ENCODE measurements at places on chromosomes 3 and 15.

GRCh38 chr15:98802187-98802586 lies 153.8 kb downstream of the IGF1R start:
- no peak for DNase-seq

- DNase-seq, result no peak
These were observed 15.0 kb upstream of the MEX3B start for GRCh38 chr15:82060817-82061216.

GRCh38 chr15:89435362-89435761 lies 61.0 kb downstream of the RHCG start:
- no peak for DNase-seq

GRCh38 chr3:70822669-70823068 lies 510.2 kb upstream of the MDFIC2 start:
- no peak for DNase-seq

GRCh38 chr3:184218814-184219213 lies 10.6 kb upstream of the VWA5B2 start:
- no peak for DNase-seq

GRCh38 chr15:101801048-101801447 lies 2.3 kb upstream of the OR4F6 start:
- no peak for DNase-seq

DNA sequence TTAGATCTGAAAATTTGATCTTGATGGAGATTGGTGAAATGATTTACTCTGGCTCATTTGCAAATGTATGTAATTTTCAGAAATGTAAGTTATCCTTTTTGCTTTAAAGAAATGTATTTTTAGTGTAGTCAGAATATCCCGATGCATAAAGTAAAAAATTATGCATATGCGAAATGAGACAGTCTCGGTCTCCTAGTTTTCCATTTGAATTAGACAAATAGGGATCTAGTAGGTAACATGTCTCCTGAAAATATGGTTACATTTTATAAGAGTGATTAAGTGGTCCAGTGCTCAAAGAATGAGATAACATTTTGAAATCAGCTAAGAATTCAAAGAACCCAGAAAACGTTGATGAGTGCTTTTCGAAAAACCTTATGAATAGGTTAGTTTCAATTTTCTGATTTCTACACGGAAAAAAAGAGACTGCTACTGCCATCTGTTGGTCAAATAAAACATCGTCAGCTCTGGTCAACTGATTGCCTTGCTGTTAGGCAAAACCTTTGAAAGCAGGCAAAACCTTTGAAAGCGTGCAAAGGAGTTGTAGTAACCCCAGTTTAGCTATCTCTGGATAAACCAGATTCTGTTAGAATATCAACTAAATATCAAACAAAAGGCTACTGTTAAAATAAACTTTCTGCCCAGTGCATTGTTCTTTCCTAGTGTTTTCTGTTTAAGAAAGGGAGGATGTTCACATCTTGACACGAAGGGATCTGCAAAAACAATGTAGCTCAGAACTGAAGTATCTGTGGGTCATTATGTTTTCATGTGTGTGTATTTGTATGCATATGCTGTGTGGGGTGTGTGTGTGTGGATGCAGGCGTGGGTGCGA lies 59.3 kb upstream of the CHMP2B start:
- peak; percentile 37 for DNase-seq

GRCh38 chr3:181956122-181956521 lies 244.4 kb downstream of the SOX2 start:
- no peak for DNase-seq

- no peak for DNase-seq
These were observed 28.8 kb upstream of the MAGEF1 start for GRCh38 chr3:184740509-184741258.
